ENCODE measurements at places on chromosomes 16 and 17.

DNA sequence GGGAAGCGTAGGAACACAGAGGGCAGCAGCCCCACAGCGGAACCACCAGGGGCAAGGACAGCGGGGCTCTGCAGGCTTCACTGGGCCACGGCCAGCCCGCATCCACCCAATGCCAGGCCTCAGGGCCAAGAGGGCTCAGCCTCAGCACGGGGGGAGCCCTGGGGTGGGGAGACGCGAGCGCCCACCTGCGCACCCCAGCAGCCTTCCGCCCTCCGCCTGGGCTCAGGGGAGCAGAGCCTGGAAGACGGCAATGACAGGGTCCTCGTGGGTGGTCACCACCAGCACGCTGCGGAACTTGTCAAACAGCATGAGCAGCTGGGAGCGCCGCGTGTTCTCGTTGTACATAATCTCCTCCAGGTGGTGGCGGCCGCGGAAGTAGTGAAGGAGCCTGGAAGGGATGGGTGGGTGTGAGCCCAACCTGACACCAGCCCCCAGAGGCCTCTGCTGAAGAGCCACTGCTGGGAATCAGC lies 8.5 kb downstream of the MPG start:
- DNase-seq, result no peak

GRCh38 chr16:83956336-83957289 lies 3.6 kb downstream of the OSGIN1 start:
- DNase-seq, result peak; percentile 89

- DNase-seq, result no peak
Measured at GRCh38 chr16:14186795-14187221, 115.7 kb downstream of the MRTFB start.

DNA sequence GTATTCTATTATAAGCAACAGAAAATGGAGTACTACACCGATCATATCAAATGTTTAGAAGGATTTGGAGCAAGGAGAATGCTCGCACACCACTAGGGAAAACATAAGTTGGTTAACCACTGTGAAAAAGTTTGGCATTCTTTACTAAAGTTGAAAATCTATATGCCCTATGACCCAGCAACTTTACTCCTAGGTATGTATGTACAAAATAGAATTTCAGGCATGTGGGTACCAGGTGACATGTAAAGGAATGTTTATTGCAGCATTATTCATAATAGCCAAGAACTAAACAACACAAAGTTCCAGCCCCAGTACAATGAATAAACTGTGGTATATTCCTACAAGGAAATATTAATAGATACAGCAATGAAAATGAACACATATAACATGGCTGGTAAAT lies 5.8 kb upstream of the HBZ start:
- no peak for DNase-seq

GRCh38 chr16:24749310-24749709 lies 19.9 kb downstream of the TNRC6A start:
- no peak for DNase-seq

GRCh38 chr17:74785096-74785980 lies 9.2 kb upstream of the NAT9 start:
- no peak for DNase-seq

DNA sequence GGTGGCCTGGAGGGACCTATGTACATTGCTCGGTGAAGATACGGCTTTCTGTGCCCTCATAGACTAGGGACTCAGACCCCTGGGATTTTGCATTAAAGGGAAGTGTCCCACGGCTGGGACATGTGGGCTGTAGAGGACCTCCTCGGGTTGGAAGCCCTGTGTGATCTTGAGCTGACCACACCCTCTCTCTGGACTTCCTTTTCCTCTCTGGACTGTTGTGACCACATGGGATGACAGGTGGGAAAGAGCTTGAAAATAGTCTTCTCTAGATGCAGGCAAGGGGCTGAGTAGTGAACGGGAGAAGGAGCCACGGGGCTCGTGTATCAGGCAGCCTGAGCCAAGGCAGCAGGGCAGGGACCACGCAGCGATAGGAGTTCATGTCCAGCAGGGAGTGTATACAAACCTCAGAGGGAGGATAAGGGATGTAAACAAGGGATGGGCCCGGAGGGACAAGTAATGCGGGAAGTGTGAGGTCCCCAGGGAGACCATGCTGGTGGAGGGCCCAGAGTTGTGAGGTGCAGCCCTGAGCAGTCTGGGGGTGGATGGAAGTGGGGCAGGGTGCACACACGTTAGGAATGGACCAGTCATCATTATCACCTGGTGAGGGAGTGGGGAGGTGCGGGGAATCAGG lies 4.5 kb upstream of the SLC4A1 start:
- no peak for DNase-seq

GRCh38 chr17:55093353-55093752 lies 124.8 kb downstream of the STXBP4 start:
- no peak for DNase-seq

DNA sequence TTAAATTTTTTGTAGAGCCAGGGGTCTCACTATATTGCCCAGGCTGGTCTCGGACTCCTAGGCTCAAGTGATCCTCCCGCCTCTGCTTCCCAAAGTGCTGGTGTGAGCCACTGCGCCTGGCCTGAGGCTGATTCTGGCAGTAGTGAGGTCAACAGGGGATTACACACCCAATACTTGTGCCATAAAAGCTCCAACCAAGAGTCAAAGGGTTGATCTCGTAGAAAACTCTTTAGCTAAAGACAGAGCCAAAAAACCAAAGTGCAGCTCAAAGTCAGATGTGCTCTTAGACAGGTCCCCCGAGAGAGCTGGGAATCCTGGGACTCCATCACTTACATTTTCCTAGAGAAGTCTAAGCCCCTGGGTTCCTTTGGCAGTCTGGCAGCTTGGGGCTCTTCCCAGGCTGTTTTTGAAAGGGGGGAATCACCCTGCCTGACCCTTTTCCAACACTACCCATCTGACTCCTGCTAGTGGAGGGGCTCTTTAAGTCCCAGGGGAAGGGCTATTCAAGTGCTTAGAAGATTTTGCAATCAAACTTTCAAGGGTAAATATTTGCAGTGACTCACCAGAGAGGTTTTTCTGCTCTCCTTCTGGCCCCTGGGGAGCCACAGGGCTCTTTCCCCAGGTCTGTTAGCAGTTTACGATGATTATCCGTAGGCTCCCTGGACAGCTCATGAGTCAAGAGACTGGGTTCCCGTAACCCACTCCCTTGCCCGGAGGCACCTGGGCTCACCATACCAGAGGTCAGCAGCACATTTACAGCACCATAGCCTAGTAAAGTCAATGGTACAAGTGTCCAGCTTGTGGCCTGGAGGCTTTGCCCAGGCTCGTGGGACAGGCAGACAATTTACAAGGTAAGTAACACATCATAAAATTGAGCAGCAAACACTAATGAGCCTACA lies 408.7 kb downstream of the SLC39A11 start:
- DNase-seq, result no peak

GRCh38 chr16:85556456-85557082 lies 56.6 kb upstream of the GSE1 start:
- peak; percentile 85 for DNase-seq

DNA sequence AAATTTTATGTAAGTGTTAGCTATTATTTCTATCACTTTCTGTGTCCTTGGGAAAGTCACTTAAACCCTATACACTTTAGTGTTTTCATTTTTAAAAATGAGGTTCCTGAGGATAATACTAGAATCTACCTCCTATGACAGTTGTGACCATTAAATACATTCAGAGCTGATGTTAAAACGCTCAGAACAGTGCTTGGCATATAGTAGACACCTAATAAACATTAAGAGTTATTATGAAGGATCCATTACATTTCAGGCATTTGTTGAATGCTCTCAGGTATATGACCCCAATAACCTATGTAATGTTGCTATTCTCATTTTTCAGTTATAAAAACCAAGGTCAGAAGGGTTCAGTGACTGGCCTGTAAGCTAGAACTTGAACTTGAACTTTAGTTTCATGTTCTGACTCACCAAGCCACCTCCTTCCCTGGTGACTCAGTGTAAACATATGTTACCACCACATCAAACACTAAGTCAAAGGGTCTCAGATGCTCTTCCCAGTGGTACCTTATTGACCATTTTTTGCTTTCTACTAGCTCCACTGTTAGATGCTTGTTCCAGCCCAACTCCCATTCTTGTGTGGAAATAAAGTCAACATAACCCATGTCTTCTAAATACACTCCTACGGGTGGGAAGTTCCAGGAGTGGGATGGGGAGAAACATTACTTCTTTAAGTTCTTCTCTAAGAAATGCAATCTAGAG lies 47.6 kb downstream of the HSD17B2 start:
- no peak for DNase-seq

- DNase-seq, result no peak
Measured at GRCh38 chr17:9948928-9949327, 43.9 kb upstream of the RCVRN start.

GRCh38 chr16:49800876-49801275 lies 55.0 kb downstream of the ZNF423 start:
- DNase-seq, result no peak

DNA sequence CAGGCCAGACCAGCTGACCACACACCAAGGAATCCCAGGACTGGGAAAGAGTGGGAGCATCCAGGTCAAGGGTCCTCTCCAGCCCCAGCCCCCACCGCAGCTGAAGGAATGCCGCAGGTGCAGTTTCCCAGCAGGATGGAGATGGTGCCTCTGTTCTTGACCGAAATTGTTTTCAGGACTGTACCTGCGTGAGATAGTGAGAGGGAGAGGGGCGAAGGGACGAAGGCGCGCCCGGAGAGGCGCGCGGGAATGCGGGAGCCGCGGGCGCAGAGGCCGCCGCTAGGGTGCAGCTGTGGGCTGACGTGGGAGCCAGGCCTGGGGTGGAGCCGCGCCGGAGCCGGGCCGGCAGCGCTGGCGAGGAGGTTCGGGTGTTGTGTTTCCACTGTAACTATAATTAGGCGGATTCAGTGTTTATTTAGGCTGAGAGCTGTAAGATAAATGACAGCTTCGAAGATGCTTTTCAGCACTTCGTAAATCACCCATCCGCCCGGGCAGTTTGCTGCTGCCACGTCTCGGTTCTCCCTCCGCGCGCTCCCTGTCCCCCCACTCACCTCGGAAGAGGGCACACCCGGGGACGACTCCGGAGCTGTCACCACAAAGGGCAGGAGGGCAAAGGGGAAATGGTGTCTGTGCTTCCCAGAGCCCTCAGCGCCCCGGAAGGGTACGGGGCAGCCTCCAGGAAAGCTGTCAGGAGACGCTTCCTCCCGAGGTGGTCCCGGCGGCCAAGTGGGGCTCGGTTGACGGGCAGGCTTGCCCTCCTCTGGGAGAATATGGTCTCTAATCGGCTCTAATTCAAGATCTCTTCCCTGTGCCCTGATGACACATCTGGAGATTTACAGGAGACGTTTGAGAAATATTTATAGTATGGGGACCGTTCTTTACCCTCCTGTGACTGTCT lies 38.2 kb downstream of the HOXB1 start:
- peak; percentile 85 for DNase-seq

DNA sequence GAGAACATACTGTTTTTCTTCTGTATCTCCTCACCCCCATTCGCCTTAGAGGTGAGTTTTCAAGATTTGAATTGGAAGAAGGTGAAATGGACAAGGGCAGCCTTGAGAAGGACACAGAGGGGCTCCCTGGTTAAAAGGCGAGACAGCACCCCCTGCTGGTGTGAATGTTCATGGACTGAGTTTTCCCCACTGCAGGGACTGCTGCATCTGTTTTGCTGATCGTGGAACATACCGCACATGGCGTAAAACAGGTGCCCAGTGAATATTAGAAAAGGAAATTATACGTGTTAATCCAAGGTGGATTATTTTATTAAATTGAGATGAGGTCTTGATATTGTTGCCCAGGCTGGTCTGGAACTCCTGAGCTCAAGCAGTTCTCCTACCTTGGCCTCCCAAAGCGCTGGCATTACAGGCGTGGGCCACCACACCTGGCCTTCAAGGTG lies 54.5 kb downstream of the NDE1 start:
- peak; percentile 90 for DNase-seq

GRCh38 chr17:71821511-71821910 lies 299.3 kb upstream of the SOX9 start:
- no peak for DNase-seq

DNA sequence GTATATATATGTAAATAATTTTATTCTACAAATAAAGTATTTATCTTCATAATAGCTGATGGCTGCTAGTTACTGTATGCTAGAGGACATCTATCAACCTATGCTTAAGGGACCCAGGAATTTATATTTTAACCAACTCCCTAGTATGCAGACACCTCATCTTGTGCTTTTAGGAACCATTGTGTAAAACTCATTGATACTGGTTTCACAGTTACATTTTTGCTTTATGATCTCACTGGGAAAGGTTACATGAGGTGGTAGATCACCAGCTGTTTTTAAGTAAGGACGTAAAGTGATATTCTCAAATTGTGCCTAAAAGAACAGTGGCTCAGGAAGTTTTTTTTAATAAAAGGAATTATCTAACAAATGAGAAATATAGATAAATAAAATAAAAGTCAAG lies 56.4 kb downstream of the VMP1 start:
- DNase-seq, result no peak

DNA sequence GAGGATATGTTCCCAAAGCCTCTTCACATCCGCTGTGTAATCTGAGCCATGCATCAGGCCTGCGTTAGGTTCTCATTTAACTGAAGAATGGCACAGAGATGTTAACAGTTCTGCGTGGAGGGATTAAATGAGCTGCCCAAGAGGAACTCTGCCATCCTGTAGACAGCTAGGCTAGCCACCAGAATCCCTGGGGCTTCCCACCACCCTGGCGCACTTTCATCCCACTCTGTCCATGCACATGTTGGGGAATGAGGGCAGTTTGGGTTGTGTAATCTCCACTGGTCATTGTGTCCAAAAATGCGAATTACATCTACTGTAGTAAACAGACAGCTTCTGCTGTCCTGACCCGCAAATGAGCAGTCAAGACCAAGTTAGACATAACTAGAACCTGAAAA lies 1.0 kb upstream of the GLG1 start:
- DNase-seq, result no peak

- no peak for DNase-seq
Measured at GRCh38 chr16:77896415-77897128, 108.2 kb downstream of the VAT1L start.

DNA sequence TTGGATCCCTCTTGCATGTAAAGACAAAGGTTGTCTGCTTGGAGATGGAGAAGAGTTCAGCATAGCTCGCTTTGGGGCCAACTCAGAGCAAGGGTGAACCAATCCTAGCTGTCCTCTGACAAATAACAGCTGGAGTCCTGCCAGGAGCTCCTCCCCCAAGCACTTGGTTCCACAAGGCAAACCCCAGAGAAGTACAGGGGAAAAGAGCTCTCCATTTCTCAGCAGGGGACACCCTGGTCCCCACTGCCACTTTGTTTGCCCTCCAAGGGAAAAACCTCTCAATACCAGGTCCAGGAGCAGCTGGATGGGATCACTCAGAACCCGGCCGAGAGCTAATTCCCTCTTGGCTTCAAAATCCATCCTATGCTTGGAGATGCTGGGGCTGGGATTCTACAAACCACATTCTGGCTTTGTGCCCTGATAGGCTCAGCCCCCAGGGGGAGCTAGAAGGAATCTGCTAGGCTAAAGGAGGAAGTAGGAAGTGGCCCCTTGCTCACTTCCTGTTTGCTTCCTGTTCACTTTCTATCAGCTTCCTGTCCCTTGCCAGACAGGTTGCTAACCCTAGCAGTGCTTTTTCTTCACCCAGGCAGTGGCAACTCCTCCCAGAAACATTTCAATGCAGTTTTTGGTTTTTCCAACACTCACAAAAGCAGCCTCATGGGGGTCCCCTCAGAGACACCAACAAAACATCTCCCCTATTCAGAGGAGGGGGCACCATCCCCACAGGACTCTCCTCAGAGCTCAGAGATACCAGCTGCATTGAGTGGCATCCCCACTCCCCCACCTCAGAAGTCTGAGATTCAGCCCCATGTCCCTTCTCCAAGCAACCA lies 30.7 kb downstream of the CDRT4 start:
- peak; percentile 59 for DNase-seq
